Hematopoietic multipotent progenitor cell treated with erythropoietin and hydrocortisone succinate and interleukin-3 and kit ligand, for 8 days (in vitro differentiated cells): ENCODE measurements at places on chromosomes 11 and 22.

GRCh38 chr11:73217131-73217809 is 811 bp upstream of the P2RY2 start:
- no peak for DNase-seq

GRCh38 chr22:29481265-29482000 is 1.4 kb downstream of the NEFH start:
- DNase-seq = no peak

DNA sequence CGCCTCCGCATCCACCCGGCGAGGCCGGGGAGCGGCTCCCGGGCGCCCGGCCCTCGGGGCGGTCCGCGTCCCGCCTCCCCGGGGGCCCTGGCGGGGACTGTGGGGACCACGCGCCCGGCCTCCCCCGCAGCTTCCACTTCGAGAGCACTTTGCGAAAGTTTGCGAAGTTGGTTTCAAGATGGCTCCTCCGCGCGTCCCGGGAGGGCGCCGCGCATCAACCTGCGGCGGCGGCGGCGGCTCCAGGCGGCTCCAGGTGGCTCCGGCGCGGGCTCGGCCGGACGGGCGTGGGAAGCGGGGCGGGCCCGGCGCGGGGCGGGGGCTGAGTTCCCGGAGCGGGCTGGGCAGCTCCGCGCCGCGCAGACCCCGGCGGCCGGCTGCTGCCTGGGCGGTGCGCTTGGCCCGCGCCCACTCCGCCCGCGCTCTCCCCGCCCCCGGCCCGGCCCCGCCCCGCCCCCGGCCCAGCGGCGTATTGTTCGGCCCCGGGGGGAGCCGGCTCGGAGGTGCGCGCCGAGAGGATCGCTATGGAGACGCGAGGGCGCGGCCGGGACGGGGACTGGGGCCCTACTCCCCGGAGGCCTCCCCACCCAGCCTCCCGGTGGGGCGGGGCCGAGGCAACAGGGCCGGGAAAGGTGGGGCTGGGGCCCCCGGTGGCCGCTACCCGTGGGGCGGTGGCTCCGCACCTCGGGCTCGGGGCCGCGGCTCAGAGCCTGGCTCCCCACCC is at the start of gene CELSR1:
TSS of gene CELSR1 (minus strand) at position 396 of the 721 bp plus-strand sequence. CDS start 450 bp downstream, outside the sequence.
- no peak for DNase-seq

- DNase-seq = no peak
These were observed 4.3 kb downstream of the CAPN5 start for GRCh38 chr11:77071077-77071476.

- no peak for DNase-seq
These were observed 71.3 kb downstream of the BCR start for GRCh38 chr22:23251445-23252093.

GRCh38 chr11:62999649-63000048 is 14.9 kb upstream of the SLC22A6 start:
- DNase-seq = no peak

DNA sequence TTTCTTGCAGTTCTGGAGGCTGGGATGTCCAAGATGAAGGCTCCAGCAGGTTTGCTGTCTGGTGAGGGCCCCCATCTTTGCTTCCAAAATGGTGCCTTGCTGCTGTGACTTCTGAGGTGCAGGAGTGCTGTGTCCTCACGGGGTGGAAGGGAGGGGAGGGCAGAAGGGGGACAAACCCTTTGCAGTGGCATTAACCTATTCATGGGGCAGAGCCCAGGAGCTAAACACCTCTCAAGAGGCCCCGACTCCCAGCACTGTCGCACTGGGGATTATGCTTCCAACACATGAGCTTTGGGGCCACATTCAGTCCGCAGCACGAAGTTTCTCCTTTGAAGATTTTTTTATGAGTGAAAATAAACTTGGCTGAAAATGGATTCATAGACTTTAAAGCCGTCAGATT is 25.5 kb upstream of the OSBPL5 start:
- DNase-seq = no peak

GRCh38 chr22:49297286-49297870 is 530.3 kb downstream of the BRD1 start:
- no peak for DNase-seq

DNA sequence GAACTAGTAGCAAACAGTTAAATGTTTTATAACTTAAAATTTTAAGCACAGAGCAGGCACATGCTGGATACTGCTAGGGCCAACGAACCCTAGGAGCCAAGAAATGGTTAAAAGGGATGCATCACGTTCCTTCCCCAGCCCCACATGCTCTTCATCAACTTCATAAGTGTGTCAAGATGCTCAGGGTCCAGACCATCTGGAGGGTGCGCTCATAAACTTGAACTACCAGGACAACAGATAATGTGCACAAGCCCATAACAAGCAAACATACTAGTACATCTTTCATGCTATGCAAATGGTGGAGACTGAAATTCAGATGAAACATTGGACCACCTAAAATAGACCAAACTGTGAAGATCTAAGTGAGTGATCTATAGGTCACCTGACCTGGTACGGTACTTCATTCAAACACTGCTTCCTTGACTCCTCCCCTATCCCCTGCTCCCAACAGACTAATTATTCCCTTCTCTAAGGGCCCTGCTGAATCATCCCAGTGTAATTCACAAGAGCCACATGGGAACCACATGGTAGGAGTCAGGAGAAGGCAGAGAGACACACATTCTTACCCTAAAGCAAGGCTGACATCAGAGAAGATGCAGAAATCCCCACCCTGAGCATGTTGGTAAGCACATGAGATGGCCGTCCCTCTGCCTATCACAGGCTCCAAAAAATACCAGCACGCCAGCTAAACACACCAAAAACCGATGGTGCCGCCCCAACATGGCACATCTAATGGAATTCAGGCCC is 83.9 kb downstream of the ETS1 start:
- no peak for DNase-seq

DNA sequence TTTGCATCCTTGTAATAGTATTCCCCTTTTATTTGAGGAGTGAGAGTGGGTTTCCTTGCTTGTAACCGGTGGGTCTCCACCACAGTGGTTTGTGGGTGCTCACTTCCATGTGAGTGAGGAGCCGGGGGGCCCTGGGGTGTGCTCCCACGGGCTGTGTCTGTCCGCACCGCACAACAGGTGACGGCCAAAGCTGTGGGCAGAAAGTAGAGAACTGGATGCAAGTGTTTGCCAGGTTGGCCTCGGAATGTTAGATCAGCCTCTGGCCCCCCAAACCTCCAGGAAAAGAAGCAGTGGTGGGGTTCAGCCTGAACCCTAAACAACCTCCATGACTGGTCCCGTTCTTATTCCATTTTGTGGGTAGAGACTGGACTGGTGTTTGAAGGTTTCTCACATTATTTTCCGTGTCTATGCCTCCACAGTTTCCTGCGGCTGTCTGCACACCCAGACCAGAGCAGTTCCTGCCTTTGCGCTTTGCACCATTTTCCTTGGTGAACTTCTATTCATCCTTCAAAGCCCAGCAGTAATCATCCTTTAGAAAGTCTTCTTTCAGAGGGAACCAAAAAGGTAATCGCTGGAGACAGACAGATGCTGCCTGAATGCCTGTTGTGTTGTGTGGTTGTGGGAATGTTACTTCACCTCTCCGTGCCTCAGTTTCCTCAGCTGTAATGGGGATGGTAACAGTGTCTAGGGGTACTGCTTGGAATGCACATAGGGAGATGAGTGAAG is 77.2 kb downstream of the MYEOV start:
- no peak for DNase-seq

- DNase-seq = no peak
These were observed 67.9 kb downstream of the DCUN1D5 start for GRCh38 chr11:103024086-103024485.

DNA sequence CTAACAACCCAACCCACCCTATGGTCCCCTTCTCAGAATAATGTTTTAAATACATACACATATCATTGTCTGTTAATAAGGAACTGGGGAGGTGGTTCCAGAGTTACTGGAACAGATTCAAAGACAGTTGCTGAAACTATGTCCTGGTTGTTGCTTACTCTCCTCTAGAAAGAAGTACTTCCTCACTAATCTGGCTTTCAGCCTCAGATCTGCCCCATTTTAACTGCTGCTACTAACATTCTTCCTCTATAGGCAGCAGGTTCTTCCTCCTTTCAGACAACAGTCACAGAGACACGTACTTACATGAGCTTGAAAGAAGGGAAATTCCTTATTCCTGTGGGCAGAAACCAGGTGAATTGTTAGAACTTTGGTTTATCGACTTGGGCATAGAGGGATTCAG is 8.1 kb upstream of the NEU3 start:
- no peak for DNase-seq

DNA sequence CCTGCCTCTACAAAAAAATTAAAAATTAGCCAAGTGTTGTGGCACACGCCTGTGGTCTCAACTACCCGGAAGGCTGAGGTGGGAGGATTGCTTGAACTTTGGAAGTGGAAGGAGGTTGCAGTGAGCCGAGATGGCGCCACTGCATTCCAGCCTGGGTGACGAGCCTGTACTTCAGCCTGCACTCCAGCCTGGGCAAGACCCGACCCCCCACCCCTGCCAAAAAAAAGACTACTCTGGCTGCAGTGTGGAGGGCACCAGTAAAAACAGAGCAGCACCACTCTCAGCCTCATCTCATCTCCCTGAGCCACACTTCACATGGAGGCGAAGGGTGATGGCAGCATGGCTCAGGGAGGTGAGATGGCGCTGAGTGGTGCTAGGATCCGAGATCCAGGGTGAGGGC is 50.3 kb upstream of the THY1 start:
- no peak for DNase-seq

GRCh38 chr11:1675536-1676228 is 21.3 kb upstream of the KRTAP5-6 start:
- no peak for DNase-seq

- DNase-seq = no peak
These were observed 103.4 kb downstream of the BRD1 start for GRCh38 chr22:49724030-49724892.

DNA sequence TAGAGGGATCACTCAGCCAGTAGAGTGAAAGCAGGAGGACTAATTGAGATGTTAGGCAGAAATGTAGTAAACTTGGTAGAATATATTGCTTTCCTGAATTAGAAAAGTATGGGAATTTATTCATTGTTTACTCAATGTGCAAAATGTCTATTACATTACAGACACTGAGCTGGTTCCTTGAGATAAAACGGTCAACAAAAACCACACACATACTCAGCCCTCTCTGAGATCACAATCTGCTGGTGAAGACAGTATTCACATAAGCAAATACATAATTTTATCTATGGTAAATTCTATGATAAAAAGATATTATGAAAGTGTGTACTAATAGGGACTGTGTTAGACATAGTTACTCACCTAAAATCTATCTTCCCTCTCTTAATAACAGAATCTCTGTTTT is 833.5 kb downstream of the KCNA4 start:
- no peak for DNase-seq

- DNase-seq = no peak
These were observed 28.7 kb downstream of the CYTH4 start for GRCh38 chr22:37310815-37311595.

DNA sequence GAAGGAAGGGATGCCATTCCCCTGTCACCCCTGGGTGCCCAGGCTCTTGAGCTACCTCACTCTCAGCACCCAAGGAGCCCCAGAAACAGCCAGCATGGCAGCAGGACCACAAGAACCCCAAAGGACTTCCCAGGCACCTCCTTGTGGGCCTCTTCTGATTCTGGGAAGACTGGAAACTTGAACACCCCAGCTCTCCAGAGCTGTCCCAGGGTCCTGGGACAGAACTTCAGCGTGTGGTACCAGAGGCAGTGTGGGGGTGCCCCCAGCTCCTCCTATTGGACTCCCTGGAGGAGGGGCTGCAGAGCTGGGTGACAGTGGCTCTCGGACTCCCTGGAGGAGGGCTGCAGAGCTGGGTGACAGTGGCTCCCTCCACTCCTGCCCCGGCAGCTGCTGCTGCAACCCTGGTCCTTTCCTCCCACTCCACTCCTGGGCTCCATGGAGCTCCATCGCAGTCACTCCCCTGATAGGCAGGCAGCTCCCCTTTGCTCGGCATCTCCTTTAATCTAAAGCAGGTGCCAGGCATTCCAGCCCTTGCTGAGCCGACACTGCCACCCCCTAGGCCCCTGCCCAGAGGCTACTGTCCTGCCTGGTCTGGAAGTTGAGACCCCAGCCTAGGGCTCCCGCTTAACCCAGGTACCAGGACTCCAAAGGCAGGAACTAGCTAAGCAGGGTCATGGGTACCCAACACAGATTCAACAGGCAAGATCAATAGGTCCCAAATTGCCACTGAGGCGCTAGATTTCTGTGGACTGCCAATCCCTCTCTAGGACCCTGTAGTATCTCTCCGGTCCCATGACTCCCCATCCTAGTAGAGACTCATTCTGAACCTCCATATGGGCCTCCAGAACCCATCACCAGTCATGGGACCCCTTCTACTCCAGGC is 2.7 kb downstream of the BCL9L start:
- DNase-seq = no peak

GRCh38 chr11:63929616-63930015 is 9.2 kb upstream of the NAA40 start:
- no peak for DNase-seq

DNA sequence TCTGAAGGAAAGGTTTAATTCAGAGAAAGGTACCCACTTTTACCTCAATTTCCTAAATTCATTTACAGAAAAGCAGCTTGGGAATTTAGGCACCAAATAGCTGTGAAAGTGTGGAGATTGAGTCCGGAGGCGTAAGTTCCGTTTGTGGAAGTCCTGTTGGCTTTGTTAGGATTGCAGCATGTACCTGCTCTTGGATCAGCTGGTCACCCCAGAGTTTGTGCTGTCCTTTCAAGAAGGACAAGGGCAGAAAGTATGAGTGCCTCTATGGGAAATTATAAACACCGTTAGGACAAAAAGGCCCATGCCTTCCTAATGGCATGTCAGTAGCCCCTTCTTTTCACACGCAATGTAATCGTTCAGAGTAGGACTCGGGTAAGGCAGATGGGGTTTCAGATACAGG is 97.8 kb downstream of the SCN3B start:
- no peak for DNase-seq

DNA sequence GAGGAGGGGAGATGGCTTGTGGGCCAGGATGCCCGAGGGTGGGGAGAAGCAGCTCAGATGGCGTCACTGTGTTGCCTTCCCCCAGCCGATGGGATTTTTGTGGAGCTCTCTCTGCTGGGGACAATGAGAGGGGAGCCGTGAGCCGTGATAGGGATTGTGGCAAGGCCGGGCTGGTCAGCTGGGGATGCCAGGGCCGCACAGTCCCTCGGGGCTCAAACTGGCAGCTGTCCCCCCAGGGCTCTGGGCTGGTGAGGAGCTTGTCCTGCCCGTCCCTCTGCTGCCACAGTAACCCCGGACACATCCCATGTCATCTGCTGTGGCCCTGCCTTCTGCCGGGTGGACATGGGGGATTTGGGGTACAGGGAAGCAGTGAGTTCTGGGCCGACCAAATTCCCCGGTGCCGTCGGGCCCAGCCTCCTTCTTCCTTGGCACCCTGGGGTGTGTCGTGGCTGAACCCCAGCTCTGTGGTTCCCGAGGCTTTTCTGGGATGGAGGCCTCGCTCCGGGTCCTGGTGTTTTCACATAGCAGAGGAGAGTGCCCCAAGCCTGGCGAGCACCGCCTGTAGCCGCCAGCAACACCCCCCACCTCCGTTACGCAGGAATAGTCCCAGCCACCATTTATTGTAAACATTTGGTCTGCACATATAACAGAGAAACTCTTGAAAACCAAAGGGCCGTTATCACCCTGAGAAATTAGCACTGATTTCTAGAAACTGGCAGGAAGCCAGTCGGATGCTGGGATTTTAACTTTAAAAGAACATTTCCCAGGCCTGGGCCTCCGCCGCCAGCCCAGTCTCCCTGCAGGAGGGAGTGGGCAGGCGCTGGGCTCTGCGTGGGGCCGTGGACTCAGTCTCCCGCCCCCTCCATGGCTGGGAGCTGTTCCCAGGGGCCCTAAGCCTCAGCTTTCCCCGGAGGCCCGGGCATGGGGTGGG is 9.9 kb downstream of the BRSK2 start:
- no peak for DNase-seq

- no peak for DNase-seq
These were observed 1.6 kb downstream of the SPON1 start for GRCh38 chr11:13963949-13964770.
